ENCODE measurements at places on chromosomes 3 and 15.

GRCh38 chr3:188916934-188917401, 254.8 kb upstream of the TPRG1 start:
- no peak for DNase-seq

DNA sequence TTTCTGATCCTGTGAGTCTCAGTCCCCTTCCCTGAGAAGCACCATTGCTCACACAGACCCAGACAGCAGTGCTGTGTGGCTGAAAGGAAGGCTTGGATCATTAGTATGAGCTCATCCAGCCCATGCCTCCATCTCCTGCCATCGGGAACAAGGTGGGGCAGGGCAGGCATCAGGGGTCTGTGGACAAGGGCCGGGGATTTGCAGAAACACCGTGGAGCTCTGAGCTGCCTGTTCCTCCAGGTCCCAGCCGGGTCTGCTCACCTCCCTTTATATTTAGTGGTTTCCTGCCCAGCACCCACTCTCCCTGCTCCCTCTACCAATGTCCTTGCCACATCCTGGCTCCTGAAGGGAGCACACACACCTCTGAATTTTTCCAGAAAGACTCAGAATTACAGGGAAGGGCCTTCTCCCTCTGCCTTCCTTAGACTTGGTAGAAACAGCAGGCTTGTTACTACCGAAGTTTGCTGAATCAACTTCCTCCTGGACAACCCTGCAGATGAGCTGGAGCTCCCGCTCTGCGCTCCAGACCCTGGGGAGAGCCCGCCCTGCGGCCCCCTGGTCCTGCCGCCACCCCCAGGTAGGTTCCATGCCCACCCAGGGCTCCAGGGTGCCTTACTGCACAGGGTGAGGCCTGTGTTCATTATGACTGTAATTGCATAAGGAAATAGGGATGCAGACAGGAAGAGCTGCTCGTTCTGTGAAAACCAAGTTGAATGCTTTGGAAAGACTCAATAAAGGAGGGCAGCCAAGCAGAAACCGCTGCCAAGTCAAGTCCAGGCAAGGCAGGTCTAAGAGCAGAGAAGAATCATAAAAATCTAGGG, 128.1 kb downstream of the NSMCE3 start:
- no peak for DNase-seq

GRCh38 chr3:127819086-127819485, 3.2 kb downstream of the MGLL start:
- no peak for DNase-seq

GRCh38 chr3:14680716-14681115, 5.8 kb downstream of the C3orf20 start:
- no peak for DNase-seq

DNA sequence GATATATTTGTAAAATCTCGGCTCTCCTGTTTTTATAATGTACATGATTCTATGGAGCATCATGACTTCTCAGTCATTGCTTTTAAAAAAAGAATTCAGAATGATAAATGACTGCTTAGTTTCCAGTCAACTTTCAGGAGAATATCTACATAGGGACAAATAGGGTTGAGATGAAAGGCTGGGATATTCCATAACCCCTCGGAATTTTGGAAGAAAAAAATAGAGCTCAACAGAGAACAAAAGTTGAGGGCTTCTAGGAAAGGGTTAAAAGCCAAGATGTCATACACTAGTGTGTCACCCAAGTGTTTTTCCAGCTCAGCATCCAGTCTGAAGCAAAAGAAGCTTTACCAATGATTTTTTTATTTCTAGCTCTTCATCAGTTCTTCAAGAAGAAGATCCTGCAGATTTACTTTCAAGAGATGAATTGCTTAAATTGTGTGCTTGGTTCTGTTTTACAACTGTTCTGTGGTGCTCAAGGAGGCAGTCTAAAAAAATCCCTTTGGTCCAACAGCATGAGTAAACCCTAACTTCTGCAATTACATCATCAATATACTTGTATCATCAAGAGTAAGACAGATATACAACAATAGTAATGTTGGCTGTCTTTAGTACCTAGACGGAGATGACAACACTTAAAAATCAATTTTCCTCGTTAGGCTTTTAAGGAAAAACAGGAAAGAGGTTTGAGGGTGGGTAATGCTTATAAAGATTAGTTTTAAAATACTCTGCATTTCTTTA, 979 bp downstream of the UNC13C start:
- no peak for DNase-seq

- no peak for DNase-seq
Measured at GRCh38 chr15:101070502-101071273, 151.5 kb downstream of the LRRK1 start.
